ENCODE measurements at places on chromosomes 3 and 15. TPM values are rescaled to one million over a fixed set of nuclear protein-coding genes. Genes with fewer than 3 reads are reported as not detected.

DNA sequence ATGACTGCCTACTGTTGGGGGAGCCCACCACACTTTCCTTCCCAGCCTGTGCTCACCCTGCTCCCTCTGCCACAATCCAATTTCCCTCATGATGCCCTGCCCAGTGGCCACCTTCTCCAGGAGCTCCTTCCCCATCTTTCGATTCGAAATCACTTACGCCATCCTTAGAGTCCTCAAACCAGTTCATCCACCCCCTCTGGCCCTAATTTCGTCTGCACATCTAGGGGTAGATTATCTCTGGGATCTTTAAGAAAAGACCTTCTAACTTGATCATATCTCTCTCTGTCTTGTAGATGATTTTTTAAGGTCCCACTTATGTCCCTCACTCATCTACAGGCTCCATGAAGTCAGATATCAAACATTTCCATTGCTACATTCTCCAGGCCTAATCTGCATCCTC, 17.1 kb downstream of the CYP19A1 start:
- no peak for DNase-seq

- DNase-seq = peak; percentile 82
These were observed 5.2 kb downstream of the HRH1 start for GRCh38 chr3:11159421-11159904.

DNA sequence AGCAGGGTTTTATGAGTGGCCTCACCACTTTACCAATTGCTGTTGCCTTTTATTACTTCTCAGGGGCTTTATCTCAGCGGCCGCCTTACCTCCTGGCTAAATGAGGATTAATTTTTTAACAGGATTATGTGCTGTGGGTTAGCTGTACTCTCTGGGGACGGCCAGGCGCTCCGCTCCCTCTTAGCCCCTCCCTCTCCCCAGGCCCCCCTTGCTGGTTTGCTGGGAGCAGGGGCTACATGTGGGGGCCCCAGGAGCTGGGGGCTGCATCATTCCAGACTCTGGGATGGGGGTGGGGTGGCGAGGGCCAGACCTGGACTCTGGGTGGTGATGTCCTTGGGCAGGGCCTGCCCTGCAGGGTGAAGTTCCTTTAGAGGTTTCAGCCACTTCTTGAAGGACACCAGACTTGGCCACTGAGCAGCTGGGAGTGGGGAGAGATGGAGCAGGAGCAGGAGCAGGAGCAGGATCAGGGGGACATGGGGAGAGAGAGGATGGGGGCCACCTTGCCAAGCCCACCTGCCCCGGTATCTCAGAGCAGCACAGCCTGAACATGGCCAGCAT, 196.1 kb downstream of the GOLGA6L6 start:
- no peak for DNase-seq

DNA sequence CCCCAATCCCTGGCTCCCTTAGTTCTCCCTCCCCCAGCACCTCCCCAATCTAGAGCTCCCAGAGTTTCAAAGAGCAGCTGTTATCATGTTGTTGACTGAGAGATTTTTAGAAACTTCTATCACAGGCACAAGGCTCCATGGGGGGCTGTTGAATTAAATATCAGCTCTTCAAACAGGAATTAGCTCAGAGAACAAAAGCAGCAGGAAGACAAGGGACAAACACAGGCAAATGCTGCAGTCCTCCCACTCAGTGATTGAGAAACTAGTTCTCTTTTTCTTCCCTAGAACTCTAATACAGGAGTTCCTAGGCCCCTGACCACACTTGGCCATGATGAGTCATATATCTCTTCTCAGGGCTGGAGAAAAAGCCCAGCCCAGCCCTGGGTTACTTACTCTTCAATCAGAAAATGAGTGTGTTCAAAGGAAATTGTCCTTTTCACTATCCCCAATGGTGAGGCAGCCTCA, 262.1 kb downstream of the IGSF11 start:
- DNase-seq = peak; percentile 32

- DNase-seq = no peak
These were observed 3.5 kb downstream of the ST6GAL1 start for GRCh38 chr3:186933816-186934215.

DNA sequence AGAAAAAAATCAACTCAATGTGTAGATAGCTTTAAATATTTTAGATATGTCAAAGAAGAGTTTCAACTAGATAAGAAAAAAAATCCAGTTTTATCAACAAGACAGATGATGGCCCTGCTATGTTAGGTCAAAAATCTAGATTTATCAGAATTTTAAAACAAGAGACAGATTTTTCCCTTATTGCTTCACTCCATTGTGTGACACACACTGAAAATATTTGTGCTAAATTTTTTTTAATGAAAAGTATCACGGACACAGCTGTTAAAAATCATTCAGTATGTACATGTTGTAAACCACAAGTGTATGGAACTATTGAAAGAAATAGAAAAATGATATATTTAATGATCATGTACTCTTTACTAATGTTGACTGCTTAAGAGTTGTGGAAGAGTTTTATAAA, 43.6 kb downstream of the FOXB1 start:
- no peak for DNase-seq

DNA sequence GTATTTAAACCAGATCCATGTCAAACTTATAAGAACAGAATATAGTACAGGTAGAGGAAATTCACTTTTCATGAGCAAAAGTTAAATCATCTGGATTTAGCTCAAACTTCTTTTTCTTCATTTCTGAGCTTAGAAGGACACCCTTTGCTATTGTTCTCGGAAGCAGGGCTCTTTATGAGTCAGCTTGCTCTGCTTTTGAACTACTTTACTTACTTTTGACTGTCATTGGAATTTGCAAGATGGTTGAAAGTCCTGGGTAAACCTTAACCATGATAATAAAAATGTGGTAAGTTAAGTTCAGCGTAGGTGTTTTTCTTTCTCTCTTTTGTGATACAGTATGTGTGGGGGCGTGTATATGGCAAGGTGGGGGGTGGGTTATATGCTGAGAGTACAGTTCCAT, 312.7 kb upstream of the DPH6 start:
- no peak for DNase-seq

Gene PTPRG
- 84.0 TPM for total RNA-seq

Gene LRRC3B
- 9.6 TPM for total RNA-seq

DNA sequence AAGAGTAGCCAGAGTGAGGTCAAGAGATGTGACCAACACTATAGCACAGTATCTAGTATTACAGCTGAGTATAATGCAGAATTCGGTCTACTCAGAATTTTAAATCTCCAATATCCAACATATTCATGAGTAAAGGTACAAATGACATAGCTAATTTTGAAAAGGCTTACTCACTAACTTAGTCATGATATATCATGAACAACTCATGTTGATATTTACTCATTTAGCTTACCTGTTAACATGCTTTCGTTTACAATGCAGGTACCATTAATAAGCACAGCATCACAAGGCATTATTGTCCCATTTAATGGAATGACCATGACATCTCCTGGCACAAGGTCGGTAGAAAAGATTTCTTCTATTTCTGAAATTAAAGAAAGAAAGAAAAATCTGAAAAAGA, 36.9 kb downstream of the ATP13A3 start:
- DNase-seq = no peak

Gene CLRN1
- 3.4 TPM for total RNA-seq

Gene P2RY14
- total RNA-seq = 8.9 TPM

- DNase-seq = no peak
These were observed 630.5 kb downstream of the TBL1XR1 start for GRCh38 chr3:176566757-176567156.

- DNase-seq = no peak
These were observed 256.1 kb upstream of the HES1 start for GRCh38 chr3:193879864-193880242.

Gene FSTL1
- total RNA-seq = 1,082 TPM

Gene FMN1
- 12.0 TPM for total RNA-seq

DNA sequence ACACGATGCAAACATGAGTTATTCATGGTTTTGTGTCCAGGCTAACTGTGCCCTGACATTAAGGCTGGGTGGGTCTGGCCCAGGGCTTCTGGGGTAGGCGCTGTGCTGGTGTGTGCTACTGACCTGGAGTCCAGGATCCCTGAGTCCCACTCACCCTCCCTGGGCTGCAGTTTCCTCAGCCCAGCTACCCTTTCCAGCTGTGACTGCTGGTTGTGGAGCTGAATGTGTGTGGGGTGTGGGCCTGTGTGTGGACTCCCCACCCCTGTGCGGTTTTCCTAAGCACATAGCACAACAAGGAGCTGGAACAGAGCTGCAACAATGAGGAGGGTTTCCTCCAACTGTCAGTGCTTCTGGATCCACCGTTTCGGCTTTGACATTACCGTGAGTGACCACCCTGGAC, 38.0 kb downstream of the SMAD3 start:
- no peak for DNase-seq

- DNase-seq = peak; percentile 97
These were observed 3.3 kb upstream of the NDN start for GRCh38 chr15:23690450-23690852.

GRCh38 chr3:16071206-16071605, 103.3 kb upstream of the GALNT15 start:
- no peak for DNase-seq

Gene SCAMP5
- total RNA-seq = 1.2 TPM

Gene ZMAT3
- total RNA-seq = 14.4 TPM

GRCh38 chr3:139127101-139127500, 82.4 kb upstream of the PRR23C start:
- no peak for DNase-seq

- DNase-seq = no peak
These were observed 23.3 kb upstream of the LARS2 start for GRCh38 chr3:45365060-45365459.

Gene PP2D1
- total RNA-seq = 2.9 TPM

All from umbilical cord (tissue), 2 donors.